H4 (cell line): ENCODE measurements at places on chromosomes 4 and X.

GRCh38 chr4:184384056-184384809, 90.1 kb downstream of the IRF2 start:
- DNase-seq = peak; percentile 60

- no peak for DNase-seq
These were observed 601 bp downstream of the SLC25A43 start for GRCh38 chrX:119399772-119400101.

DNA sequence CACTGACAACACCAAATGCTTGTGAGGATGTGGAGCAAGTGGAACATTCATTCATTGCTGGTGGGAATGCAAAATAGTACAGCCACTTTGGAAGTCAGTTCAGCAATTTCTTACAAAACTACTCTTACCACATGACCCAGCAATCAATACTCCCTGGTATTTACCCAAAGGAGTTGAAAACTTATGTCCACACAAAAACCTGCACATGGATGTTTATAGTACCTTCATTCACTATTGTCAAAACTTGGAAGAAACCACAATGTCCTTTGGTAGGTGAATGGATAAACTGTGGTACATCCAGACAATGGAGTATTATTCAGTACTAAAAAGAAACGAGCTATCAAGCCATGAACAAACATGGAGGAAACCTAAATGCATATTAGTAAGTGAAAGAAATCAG, 27.5 kb downstream of the HUWE1 start:
- no peak for DNase-seq

DNA sequence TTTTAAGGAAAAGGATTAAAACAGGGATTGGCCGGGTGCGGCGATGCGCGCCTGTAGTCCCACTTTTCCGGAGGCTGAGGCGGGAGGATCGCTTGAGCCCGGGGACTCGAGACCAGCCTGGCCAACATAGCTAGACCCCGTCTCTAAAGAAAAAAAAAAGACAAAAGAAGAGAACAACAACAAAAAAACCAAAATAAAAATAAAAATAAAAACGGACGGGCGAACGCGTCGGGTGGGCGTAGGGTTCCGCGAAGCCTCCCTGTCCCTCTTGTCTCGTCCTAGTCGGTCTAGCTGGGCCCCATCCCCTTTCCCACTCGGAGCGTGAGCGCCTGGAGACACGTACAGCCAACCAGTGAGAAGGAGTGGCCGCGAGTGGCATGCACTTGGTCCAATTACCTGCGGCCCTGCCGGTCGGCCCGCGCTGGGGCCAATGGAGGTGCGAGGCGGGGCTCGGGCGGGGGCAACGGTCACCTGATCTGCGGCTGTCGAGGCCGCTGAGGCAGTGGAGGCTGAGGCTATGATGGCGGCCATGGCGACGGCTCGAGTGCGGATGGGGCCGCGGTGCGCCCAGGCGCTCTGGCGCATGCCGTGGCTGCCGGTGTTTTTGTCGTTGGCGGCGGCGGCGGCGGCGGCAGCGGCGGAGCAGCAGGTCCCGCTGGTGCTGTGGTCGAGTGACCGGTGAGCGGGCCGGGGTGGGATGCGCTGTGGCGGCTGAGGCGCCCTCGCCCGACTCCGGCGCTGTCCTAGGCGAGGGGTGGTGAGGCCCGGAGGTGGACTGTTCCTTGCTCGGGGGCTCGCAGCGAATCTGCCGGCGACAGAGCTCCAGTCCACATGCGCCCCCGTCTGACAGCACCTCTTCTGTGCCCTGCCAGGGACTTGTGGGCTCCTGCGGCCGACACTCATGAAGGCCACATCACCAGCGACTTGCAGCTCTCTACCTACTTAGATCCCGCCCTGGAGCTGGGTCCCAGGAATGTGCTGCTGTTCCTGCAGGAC, at the start of gene ATP6AP1:
ATP6AP1 (plus strand) TSS at position 502 of the 996 bp plus-strand sequence; CDS start at position 518, 16 bp downstream.
- DNase-seq = peak; percentile 89

DNA sequence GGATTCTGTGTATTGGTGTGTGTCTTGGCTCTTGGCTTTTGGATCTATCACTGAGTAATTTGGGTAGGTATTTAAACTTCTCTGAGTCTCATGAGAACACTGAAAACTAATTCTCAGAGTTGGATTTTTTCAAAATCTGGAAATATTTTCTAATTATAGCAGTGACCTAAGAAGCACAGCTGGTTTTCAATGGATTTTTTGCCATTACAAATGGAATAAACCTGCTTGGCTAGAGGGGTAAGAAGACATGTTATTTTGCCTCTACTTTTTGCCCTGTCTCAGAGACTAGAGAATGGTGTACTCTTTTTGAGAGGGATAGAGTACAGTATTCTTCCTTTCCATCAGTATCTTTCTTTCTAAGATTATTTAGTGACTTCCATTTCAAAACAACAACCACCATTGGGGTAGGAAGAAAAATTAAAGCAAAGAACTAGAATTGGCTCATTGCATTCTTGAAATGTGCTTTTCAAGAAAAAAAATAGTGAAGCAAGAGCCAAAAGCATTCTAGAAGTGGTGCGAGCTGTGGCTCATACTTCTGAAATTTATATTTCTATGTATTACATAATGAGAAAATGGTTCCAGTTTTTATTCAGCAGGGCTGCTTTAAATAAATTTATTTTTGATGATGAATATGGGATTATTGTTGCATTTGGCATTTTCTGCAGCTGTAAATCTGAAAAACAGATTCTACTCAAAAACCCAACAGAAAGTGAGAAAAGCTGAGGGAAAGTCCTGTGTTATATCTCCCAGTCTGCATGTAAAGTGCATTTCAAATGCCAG, 850.2 kb upstream of the SLIT2 start:
- DNase-seq = no peak
